ENCODE measurements at places on chromosomes 13 and 19.

DNA sequence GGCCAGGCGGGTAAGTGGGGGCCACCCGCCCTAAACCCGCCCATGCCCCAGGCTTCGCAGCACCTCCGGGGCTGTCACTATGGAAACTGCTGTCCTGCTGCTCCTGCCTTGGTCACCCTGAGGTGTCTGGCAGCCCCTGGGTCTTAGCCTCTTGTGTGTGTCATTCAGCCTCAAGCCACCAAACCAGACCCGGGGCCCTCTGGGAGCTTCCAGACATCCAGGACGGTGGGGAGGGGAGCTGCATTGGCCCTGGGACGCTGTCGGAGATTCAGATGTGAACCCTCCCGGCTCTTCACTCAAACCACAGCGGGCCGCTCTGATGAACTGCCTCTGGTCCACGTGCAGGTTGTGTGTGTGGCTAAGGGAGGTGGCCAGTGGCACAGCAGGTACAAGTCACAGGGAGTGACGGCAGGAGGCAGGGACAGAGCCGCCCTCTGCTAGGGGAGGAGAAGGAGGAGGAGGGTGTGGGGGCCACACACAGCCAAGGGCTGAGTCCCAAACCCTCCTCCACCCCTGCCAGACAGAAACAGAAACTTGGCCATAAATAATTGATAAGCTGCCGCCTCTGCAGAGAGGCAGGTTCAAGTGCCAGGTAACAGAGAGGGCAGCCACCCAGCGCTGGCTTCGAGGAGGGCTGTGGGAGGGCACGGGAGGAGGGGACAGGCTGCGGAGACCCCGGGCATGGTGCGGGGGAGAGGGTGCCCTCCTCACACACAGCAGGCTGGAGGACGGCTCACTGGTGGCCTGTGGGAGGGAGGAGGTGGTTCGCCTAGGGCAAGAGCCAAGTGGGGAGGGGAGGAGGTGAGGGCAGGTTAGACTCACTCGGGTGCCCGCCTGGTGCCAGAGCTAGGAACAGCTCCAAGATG lies 8.0 kb downstream of the NANOS3 start:
- no peak for DNase-seq

- DNase-seq: peak; percentile 60
Observed at GRCh38 chr19:30884146-30884812, 465.0 kb downstream of the TSHZ3 start.

GRCh38 chr19:6769006-6769619 lies 1.9 kb upstream of the SH2D3A start:
- DNase-seq: no peak

- DNase-seq: no peak
Observed at GRCh38 chr13:22040810-22041364, 370.0 kb downstream of the FGF9 start.
